ENCODE measurements at places on chromosomes 3 and 15. TPM values are rescaled to one million over a fixed set of nuclear protein-coding genes. Genes with fewer than 3 reads are reported as not detected.

DNA sequence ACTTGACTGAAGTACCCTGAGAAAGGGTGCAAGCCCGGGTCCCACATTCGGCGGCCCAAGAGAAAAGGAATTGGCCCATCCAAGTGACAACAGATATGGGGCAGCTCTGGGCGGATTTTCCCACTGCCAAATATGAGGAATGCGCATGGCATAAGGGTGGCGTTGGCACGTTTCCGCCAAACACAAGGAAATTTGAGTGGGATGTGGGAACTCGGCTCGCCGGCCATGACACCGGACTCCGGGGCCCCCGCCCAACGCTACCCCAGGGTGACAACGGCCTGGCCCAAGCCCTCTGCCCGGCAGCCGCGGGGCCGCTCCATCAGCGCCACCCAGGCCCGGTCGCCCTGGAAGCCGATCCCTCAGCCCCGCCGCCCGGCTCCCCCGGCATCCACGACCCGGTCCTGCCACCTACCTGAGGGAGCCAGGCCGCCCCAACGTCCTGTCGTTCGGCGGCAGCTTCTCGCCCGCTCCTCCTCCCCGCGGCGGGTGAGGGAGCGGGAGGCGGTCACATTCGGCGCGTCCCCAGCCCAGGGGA lies 449 bp downstream of the RAF1 start:
- no peak for DNase-seq

GRCh38 chr15:40430271-40430805 lies 10.4 kb upstream of the BAHD1 start:
- DNase-seq: peak; percentile 79

- no peak for DNase-seq
Observed at GRCh38 chr3:58566398-58567250, 10.6 kb downstream of the FAM107A start.

DNA sequence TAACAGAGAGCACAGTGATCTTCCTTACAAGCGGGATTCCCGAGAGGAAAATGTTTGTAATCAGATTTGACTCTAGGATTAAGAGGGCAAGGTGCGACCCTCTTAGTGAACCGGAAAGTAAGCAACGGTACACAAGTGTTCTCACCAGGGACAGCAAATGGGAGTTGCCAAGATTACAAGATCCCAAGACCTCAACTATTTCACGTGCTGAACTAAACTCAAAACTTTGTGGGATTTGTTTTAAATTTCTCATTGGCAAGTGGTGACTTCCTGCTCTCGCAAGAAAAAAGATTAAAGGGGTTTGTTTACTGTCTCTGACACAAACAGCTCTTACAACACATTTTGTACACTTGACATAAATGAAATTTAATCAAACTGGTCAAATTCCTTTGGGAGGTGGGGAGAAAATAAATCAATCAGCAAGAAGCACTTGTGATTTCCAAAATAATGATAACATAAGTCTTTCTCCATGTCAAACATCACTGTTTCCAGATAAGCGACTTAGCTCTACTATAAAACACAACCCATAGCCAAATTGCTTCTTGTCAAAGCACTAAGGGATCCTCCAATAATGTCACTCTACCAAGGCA lies 2.2 kb upstream of the PGPEP1L start:
- DNase-seq: no peak

GRCh38 chr15:99495430-99496301 lies 70.1 kb upstream of the MEF2A start:
- DNase-seq: no peak

GRCh38 chr3:143536817-143537535 lies 311.3 kb downstream of the SLC9A9 start:
- DNase-seq: no peak

DNA sequence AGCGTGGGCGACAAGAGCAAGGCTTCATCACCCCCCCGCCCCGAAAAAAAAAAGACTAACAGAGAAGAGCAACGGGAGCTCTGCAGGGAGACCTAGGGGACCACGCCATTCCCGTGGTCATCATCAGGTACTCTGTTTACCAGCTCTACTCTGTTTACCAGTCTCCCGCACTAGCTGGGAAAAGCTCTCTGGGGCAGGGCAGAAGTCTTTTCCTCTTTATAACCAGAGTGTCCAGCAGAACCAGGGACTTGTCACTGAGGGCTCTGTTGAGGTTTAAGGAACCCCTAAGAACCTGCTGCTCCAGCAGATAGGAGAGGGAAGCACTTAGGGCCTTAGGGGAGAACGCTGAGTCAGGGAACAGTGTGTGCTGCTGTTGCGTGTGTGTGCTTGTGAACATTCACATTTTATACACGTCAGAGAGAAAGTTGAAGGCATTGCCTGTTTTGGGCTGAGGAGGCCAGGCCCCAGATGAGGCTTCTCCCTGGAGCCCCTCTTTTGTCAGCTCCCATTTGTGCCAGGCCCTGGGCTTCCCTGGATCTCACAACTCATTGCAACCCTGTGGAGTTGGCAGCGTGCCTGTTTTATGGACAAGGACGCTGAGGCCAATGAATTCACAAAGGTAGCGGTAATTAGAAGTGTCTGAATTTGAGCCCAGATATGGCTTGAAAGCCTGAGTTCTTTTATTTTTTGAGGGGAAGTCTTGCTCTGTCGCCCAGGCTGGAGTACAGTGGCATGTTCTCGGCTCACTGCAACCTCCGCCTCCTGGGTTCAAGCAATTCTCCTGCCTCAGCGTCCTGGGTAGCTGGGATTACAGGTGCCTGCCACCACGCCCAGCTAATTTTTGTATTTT lies 24.2 kb upstream of the ERICH6 start:
- DNase-seq: no peak

Gene GOLGA6D
- not detected for polyA plus RNA-seq

Measured in small intestine (tissue), 16 donors.